ENCODE measurements at places on chromosomes 11 and 22.

- DNase-seq: no peak
Measured at GRCh38 chr22:32882360-32882755, 80.9 kb downstream of the TIMP3 start.

- DNase-seq: peak; percentile 36
Measured at GRCh38 chr22:26172389-26172990, 3.2 kb downstream of the SEZ6L start.

DNA sequence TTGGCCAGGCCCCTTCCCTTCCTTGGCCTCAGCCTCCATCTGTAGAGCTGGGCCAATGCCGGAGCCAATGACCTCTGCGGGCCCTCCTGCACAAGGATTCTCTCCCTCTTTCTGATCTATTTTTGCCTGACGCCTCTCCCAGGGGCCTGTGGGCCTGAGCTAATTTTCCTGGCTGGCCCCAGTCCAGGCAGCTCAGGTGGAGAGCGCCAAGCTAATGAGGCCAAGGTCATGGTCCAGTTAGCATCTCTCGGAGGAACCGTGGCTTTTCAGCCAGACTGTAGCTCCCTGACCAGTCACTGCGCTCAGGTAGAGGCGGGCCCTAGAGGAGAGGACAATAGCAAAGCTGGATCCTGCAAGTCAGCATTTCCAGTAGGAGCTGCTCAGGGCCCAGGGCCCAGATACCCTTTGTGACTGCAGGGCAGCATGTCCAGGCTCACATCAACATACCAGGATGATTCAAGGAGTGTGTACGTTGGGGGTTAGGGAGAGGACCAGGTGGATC lies 43.5 kb downstream of the APOL3 start:
- no peak for DNase-seq

- DNase-seq: no peak
Measured at GRCh38 chr11:117421041-117421440, 93.4 kb downstream of the CEP164 start.

- DNase-seq: no peak
Measured at GRCh38 chr11:58573451-58574104, 2.1 kb downstream of the LPXN start.

DNA sequence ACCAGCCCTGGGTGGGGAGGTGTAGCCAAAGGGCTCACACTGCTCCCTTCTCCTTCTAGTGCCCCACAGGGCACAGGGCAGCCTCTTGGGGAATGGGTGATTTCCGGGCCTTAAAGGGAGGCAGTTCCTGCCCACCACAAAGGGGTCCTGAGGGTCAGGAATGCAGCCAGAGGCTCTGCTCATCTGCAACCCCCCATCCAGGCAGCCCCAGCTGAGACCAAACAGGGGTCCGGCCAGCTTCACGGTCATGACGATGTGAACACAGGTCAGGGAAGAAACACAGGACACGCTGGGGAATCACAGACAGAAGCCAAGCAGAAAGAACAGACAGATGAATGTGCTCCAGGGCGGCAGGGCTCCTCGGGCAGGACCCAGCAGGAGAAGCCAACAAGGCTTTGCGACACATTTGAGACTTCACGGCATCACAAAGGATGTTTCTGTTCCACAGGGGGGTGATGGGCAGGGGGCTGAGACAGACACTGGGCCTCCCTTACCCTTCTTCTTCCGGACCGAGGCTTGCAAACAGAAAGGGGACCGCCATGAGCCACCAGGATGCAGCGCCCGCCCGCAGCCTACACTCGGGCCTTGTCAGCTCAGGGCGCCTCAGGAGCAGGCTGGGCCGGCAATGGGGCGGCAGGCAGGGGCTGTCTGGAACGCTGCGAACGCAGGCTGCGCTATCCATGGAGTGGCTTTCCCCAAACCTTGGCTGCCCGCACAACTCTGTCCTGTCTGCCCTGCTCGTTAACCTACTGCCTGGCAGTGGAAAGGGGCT lies 101.9 kb downstream of the CTTN start:
- DNase-seq: no peak

DNA sequence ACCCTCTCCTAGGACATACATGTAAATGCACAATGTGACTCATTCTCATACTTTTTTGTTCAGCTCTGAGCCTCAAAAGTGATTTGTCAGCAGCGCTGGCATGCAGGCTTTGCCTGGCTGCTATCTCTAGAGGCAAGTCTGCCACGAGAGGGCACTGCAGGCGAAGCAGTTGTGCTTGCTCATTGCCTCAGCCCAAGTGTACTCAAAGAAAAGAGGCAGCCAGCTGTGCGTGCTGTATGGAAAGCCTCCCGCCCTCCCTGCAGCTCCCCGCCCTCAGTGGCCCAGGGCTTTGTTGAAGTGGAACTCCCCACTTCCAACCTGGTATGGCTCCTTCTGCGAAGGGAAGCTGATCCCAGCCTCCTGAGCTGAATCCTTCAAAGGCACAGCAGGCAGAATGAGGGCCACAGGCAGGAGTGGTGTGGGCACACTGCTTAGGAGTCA lies 16.3 kb downstream of the SDHAF2 start:
- peak; percentile 87 for DNase-seq

GRCh38 chr11:59201353-59201752 lies 11.4 kb downstream of the MPEG1 start:
- DNase-seq: no peak

DNA sequence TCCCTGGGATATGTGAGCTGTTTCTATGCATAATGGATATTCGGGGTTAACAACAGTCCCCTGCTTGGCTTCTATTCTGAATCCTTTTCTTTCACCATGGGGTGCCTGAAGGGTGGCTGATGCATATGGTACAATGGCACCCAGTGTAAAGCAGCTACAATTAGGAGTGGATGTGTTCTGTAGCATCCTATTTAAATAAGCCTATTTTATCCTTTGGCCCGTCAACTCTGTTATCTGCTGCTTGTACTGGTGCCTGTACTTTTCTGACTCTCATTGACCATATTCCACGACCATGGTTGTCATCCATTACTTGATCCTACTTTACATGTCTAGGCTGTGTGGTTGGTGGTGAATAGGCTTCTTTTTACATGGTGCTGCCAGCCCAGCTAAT lies 1.3 kb downstream of the TUG1 start:
- no peak for DNase-seq

DNA sequence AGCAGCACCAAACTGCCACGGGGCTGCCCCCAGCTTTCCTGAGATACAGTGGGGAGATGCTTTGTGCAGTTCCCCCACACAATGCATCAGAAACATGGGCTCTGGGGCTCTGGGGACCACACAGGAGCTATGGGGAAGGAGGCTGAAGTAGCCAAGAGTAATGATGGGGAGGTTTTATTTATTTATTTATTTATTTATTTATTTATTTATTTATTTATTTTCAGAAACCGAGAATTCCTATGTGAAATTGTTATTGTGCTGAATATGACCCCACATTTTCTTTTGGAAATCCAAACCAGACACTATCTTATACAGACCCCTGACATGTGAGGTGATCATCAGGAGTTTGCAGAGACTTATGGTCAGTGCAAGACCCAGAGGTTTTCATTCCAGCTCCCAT lies 84.4 kb downstream of the MTNR1B start:
- no peak for DNase-seq

DNA sequence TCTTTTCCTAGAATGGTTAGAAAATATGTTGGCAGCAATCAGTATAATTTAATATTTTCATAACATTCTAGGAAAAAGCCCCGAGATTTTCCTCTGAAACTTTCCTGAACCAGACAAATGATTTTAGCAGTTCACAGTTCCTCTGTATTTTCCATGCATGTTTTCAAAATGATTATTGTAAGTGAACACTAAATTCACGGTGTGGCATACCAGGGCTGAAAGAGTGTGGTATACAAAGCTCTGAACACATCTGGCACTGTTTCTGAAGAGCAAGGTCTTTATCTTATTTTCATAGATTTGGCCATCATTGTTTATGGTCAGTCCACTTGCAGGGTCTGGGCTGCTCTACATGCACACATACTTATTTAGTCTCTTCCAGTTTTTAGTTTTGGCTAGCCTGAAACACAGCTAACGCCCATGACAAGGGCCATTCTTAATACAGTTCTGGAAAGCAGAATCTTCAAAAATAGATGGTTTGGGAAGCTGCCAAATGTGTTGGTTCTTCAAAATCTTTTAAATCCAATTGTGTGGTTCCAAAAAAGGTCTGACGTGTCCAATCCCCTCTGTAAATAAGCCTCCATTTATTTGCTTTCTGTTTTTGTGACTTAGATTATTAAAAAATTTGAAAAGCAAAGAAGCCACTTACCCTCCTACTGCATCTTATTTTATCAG lies 7.9 kb upstream of the GAB2 start:
- no peak for DNase-seq

DNA sequence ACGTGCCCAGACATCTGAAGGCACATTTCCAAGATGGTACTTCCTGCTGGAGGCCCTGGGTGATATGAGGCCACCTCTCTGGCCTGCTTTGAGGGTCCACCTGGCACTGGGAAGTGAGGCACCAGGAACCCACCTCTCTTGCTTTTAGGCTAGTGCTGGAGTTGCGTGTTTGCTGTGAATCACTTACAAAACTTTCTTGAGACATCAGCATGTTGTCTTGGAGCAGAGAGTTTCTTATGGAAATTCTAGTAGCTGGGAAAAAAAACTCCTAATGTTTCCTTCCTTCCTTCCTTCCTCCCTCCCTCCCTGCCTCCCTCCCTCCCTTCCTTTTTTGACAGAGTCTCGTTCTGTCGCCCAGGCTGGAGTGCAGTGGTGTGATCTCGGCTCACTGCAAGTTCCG lies 341.3 kb downstream of the MIAT start:
- no peak for DNase-seq

- DNase-seq: no peak
Measured at GRCh38 chr11:79525257-79525656, 84.4 kb upstream of the TENM4 start.

- DNase-seq: no peak
Measured at GRCh38 chr11:134837166-134837886, 425.3 kb upstream of the B3GAT1 start.

GRCh38 chr22:46982635-46983034 lies 220.2 kb downstream of the TBC1D22A start:
- DNase-seq: no peak

DNA sequence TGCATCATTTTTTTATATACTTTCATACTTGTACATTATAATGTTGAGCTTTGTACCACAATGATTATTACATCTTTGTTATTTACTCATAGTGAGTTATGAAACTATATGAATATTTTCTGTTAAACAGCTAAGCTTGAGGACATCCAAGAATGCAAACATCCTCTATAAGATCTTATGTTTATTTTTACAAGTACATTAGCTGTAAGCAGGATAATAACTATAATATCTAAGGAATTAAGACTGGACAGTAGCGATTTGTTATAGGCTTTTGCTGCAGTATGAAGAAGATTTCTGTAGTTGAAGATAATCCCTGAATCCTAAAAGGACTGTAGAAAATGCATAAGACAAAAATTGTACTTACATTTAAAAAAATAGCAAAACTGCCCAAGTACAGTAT lies 176.0 kb downstream of the METTL15 start:
- no peak for DNase-seq

DNA sequence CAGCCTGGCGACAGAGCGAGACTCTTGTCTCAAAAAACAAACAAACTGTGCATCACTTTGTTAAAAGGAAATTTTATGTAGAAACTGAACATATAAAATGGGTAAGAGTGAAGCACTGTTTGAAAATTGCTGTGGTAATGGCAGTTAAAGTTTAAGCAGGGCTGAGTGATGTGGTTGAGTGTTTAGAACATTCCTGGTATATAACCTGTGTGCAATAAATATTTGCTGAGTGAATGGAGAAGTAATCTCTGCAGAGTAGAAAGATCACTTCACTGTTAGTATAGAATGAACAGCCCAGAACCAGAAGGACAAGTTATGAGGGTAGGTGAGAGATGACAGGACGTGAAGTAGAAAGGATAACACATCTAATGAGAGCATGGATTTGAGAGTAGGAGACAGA lies 27.3 kb downstream of the CECR2 start:
- DNase-seq: no peak

DNA sequence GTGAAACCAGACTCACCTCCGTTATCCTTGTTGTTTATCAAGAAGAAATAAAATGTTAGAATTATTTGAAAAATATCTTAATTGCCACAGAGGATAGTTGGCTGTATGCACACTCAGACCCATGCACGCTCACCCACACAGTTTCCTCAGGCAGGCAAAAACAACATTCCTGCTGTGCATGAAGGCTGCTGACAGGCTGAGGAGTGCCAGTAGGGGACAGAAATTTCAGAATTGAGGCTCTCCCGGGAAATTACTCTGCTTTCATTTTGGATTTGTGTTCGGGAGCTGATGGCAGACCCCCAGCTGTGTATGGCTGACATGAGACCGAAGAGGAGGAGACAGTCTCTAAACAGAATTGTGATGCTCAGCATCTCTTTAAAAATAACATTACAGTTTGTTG lies 87.5 kb downstream of the AMOTL1 start:
- no peak for DNase-seq

GRCh38 chr11:95067039-95067840 lies 521 bp downstream of the SRSF8 start:
- peak; percentile 65 for DNase-seq

DNA sequence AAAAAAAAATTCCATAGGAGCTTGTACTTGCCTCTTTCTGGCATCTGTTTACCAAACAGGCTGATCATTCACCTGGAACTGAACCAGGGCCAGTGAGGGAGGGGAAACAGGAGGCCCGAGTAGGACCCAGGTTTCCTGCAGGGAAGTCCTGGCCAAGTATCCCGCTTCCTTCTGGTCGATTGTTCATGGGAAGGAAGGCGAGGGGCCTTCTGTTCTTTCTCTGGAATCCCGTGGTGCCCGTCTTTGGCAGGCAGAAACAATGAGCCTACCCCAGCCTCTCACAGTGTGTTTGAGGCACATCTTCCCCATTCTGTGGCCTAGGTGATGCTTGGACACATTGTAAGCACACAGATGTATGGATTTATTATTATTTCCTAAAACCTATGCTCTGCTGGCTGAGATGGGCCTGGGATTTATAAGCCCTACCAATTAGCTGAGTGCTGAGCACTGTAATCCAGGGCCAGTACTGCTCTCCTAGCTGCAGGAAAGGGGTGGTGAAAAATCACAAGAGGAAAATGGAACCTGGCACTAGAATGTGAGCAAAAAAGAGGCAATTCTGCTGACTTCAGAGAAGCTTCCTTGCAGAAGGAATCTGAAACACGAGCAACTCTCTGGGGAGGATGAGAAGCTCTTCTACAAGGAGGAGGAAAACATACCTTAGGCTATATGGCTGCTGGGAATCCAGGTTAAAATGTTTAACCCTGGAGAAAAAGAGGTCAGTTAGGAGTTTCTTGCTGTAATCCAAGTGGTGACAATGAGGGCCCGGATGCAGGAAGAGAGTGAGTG lies 53.5 kb downstream of the PRR5L start:
- no peak for DNase-seq

DNA sequence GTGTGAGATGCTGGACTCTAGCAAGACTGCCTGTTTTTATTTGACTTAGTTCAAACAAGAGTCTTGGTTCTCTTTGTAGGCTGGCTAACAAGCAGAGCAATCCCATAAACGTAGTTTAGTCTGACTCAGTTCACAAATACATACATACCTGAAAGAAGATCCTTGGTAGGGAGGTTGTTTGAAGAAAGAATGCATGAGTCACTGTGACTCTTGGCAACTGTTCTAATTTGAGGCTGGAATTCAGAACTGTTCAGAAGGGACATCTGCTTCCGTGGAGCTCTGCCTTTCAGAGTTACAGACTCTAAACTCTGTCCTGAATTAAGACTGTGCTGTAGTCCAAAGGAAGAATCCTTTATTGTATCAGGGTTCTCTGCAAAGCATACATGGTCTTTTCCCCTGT lies 32.2 kb downstream of the C2CD3 start:
- DNase-seq: peak; percentile 6
